NCI-H82 (cell line): ENCODE measurements at places on chromosomes 12 and 14.
A peak's percentile ranks its signal among the peaks of the same experiment; 100 is the strongest.

- DNase-seq: no peak
Measured at GRCh38 chr12:72839696-72840095, 567.5 kb downstream of the TRHDE start.

- peak; percentile 90 for DNase-seq
Measured at GRCh38 chr12:93376436-93377251, 1.1 kb upstream of the NUDT4 start.

GRCh38 chr12:109244073-109244472, 65.0 kb downstream of the FOXN4 start:
- DNase-seq: no peak

DNA sequence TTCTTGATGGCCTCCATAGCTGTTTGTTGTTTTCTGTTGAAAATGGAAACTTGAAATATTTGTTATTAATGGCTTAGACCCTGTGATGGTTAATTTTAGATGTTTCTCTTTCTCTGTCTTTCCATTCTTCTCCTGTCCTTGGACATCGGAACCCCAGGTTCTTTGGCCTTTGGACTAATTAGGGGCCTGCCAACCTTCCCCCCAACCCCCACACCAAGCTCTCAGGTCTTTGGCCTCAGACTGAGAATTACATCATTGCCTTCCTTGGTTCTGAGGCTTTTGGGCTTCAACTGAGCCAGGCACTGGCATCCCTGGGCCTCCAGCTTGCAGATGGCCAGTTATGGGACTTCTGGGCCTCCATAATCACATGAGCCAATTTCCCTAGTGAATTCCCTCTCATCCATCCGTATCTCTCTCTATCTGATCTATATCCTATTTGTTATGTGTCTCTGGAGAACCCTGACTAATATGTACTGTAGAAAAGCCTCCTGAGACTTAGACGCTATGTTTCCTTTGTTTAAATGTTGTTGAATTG, 71.6 kb downstream of the FGD4 start:
- peak; percentile 18 for DNase-seq

GRCh38 chr12:2402073-2402579, 349.3 kb downstream of the CACNA1C start:
- peak; percentile 51 for DNase-seq

GRCh38 chr14:29821661-29822429, 105.8 kb downstream of the PRKD1 start:
- DNase-seq: no peak

- DNase-seq: peak; percentile 58
Measured at GRCh38 chr12:39037115-39037514, 131.7 kb upstream of the CPNE8 start.

DNA sequence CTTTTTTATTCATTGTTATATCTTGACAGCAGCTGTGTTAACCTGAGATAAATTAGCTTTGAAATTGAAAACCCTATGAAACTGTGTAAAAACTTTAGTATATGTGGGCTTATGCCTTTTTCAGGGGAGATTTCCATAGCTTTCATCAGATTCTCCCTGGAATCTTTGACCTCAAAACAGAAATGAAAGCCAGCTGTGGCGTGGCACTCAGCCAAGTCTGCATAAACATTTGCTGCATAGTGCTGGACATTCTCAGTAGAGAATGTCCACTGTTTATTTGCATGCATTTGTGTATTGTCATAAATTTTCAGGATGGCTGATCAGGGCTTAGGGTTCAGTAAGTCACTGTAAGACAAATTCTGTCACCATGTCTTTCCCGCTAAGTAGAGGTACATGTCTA, 115.3 kb upstream of the NAP1L1 start:
- DNase-seq: no peak

- no peak for DNase-seq
Measured at GRCh38 chr14:100549834-100550625, 37.2 kb downstream of the BEGAIN start.

DNA sequence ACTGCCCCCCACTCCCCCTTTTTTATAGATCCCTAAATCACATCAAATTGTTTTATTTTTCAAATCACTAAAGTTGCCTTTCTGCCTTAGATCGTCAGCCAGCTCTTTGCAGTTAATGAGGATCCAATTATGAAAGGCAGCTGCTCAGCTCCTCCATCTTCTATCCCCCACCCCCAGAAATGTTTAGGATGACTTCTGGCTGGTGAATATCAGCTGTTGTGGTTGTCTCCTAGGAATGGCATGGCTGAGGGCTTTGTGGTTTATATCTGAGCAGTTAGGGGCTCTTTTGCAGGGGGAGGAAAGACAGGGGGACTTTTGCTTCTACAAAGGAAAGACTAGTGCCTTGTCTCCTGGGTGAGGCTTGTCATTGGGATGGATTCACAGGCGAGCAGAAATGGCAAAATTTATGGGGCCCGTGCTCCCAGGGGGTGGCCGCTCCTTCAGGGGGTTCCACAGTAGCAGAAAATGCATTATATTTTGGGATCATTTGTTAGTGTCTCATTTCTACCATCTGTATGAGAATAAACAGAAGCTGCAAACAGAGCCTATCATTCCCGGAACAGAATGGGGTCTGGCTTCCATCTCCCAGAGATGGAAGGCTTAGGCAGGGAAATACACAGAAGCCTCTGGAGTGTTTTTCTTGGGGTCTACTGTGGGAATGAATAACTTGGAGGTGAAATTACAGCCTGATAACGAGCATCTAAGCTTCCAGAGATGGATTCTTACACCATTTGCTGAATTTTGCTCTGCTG, 6.5 kb downstream of the JDP2 start:
- peak; percentile 46 for DNase-seq

DNA sequence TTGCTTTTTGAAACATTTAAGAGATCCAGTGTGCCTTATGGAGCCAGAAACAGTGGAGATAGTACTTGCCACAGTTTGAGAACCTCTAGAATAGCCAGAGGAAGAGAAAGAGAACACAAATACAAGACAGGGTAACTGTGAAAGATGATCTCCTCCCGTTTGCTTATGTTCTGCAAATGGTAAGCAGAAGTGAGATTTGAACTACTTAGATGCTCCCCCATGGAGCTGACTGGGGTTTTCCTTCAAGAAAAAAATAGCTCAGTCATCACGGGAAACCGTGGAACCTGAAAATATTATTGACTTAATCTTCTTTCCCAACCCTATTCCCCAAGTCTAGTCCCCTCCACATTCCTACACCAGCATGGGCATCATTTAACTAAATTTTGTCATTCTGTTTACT, 87.1 kb downstream of the KIF21A start:
- no peak for DNase-seq

- no peak for DNase-seq
Measured at GRCh38 chr12:6966351-6966750, 4.1 kb downstream of the PHB2 start.

DNA sequence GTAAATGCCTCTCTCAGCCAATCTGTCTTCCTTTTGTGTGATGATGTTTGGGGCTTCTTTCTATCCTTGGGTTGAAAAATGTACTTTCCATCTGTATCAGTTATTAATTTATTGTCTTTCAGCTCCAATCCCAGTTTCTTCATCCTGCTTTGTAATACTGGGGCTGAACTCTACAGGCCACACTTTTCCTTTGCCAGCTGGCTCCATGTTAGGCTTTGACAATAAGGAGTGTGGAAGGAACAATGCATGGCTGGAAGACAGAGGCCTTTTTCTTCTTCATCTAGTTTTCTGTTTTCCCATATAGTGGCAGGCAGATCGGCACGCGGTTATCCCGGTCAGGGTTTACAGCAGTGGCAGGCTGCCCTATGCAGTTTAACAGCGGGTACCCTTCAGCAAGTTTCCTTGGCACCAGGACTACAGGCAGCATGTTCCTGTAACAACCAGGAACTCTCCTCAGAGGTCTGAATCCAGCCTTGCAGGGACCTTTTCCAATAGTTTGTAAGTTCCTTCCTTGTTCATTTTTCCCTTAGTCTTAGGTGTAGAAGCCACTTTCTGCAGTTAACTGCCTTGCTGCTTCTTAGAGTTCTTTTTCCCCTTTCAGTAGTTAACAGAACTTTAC, 38.5 kb upstream of the CRACR2A start:
- DNase-seq: no peak

GRCh38 chr14:80771201-80771600, 170.3 kb downstream of the CEP128 start:
- no peak for DNase-seq

GRCh38 chr12:3431686-3432085, 59.3 kb upstream of the PRMT8 start:
- DNase-seq: no peak

DNA sequence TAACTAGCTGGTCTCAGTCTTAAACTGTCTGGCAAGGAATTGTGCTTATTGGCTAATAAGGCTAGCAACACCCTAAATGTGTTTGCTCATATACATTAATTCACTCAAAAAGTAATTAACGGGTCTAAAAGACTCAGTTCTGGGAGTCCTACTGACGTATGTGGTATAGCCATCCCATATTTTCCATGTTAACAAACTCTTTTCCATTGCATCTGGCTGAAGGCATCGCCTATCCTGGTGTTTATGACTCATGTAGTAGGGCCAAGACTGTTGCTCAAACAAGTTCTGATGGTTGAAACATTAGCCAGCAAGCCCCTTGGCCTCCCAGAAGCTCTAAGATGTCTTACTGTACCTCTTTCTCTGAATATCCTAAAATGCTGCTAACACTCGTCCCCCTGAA, 98.5 kb downstream of the PHLDA1 start:
- no peak for DNase-seq

- DNase-seq: peak; percentile 60
Measured at GRCh38 chr12:27711317-27711682, 668 bp downstream of the MRPS35 start.
